ENCODE measurements at places on chromosomes 5 and 9. TPM values are rescaled to one million over a fixed set of nuclear protein-coding genes. Genes with fewer than 3 reads are reported as not detected.

GRCh38 chr5:133704411-133704810 lies 92.1 kb upstream of the FSTL4 start:
- DNase-seq, result peak; percentile 55

The NOXA1 gene
- total RNA-seq, result 3.5 TPM

The IL7R gene
- total RNA-seq, result 82.3 TPM

The HRH2 gene
- total RNA-seq, result 19.7 TPM

DNA sequence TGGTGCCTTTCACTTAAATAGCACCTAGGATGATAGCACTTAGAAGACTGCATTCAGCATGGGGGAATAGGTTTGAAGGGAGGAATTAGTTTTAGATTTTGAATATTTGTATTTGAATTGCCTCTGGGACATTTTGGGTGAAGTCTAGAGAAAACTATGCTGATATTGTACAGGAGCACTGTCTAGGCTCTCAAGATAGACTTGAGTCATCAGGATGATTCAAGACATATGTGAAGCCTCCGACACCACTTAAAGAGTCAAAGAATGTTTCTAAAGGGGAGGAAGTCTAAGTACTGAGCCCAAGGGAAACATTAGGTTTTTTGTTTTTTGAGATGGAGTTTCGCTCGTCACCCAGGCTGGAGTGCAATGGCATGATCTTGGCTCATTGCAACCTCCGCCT lies 63.9 kb upstream of the CCDC180 start:
- DNase-seq, result no peak
